ENCODE measurements at places on chromosomes 7 and 10.

- peak; percentile 92 for DNase-seq
Measured at GRCh38 chr10:45420453-45421192, 46.6 kb downstream of the ALOX5 start.

DNA sequence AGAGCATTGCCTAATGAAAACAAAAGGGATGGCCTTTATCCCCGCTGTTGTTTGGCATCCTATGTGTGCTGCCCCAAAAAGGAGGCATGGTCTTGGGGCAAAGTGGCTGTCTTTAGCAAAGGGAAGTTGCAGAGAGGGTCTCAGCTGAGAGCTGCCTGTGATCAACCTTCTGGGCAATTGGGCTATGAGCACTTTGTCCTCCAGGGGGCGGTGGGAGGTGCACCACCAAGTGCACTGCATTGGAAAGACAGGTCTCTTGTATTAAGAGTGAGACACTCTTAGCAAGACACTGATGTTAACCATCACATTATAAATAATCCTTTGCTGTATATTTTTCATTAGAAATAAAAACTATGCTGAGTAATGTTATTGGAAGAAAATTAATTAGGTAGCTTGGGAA lies 314.8 kb downstream of the POM121L12 start:
- DNase-seq, result peak; percentile 19

DNA sequence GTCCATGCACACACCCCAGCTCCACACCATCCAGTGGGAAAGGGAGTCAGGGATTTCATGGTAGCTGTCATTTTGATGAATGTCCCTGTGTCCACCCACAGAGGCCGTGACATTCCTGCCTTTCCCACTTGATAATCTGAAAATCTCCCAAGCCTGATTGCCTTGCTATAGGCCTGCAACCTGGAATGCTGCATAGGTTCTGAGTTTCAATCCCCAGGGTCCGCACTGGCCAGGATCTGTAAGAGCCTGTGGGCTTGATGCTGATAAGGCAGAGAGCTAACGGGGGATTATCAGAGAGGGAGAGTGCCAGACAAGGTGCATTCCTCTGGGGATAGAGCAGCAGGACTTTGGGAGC lies 57.5 kb downstream of the RBM20 start:
- no peak for DNase-seq

DNA sequence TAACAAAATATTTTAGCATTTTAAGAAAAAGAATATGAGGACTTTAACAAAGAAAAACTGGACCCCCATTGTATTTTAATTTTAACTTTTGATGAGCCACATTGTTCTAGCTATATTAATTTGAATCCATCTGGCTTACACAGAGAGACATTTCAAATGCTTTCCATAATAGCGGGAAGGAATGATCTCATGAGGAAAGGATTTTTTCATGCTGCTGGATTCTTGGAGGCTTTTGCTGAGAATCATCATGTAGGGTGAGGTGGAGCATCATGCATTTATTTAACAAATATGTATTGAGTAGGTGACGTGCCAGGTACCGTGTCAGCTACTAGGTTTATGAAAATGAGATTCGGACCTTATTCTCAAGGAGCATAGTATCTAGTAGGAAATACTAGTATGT lies 1006.3 kb downstream of the SORCS1 start:
- DNase-seq, result no peak

GRCh38 chr7:34341326-34341725 lies 316.7 kb upstream of the NPSR1 start:
- DNase-seq, result no peak

- no peak for DNase-seq
Measured at GRCh38 chr7:149003560-149004305, 24.6 kb downstream of the PDIA4 start.

DNA sequence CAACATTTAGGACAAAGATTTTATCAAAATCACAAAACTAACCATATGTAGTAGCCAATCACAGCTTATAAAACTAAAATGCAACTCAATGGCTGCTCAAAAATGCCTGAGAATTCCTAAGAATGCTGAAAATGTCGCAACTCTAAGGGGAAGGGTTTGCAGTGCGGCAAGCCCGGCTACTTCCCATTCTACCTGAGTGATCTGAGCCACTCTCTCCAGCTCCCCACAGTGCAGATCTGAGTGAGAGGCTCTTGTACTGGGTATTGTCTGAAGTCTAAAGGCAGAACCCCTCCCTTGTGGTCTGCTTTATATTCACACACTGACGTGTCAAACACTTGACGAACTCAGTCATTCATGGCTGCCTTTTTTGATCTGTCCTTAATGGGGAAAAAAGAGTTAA lies 28.9 kb downstream of the RAB11FIP2 start:
- no peak for DNase-seq

- no peak for DNase-seq
Measured at GRCh38 chr10:46536171-46536570, 20.3 kb downstream of the GPRIN2 start.

- no peak for DNase-seq
Measured at GRCh38 chr10:117346574-117346973, 28.7 kb downstream of the PDZD8 start.

DNA sequence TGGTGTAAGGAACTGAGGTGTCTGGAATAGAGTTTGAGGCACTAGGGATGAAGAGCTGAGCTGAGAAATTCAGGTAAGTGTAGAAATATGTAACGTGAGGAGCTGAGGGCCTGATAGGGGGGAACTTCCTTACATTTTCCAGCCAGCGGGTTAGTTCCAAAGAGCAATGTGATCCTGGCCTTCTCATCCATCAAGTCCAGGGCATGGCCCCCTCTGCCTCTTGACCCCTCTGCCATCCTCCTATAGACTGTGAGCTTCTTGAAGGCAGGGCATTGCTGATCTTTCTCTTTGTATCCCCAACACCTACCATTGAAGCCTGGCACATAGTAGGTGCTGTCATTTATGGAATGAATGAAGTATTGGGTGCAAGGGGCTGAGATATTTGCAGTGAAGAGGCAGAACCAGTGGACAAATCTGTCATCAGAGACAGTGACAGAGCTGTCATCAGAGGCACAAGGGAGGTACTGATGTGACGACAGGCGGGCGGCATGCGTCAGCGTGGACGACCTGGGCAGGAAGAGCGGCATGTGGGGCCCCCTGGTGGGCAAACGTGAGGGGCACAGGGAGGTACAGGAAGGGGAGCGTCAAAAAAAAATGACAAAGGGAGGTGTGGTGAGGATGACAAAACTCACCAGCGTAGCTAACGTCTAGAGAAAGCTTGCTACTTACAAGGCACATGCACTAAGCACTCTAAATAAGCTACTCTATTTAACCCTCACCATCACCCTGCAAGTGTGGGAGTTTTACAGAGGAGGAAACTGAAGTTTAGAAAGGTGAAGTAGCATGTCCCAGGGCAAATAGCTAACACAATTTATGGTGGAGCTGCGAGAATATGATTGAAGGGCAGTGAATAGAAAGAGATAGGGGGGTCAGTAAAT lies 5.2 kb upstream of the CAMK2G start:
- peak; percentile 86 for DNase-seq

DNA sequence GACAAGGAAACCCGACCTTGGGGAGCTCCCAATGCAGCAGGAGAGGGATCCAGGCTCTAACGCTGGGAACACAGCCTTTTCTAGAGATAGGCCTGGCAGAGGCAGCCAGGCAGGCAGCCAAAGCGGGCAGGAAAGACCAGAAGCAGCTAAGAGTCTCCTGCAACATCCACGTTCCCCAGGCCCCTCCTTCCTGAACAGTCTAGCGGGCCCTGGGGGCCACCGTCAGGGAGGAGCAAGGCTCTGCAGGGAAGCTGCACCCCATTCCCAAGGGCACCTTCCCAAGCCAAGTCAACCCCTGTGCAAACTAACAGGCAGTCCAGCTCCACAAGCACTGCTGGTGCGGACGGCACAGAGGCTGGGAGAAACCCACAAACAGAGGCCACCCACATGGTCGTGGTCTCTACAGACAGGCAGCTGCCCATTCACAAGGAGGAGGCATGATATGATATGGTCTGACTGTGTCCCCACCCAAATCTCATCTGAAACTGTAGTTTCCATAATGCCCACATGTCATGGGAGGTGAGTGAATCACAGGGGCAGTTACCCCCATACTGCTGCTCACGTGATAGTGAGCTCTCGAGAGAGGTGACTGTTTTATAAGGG lies 115.7 kb downstream of the MAD1L1 start:
- DNase-seq, result no peak

DNA sequence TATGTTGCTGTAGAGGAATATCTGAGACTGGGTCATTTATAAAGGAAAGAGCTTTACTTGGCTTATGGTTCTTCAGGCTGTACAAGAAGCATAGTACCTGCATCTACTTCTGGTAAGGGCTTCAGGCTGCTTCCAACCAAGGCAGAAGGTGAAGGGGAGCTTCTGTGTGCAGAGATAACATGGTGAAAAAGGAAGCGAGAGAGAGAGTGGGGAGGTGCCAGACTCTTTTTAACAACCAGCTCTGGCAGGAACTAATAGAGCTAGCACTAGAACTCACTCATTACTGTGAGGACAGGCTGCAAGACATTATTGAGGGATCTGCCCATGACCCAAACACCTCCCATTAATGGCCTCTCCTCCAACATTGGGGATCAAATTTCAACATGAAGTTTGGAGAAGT lies 94.5 kb downstream of the KIF20B start:
- no peak for DNase-seq

DNA sequence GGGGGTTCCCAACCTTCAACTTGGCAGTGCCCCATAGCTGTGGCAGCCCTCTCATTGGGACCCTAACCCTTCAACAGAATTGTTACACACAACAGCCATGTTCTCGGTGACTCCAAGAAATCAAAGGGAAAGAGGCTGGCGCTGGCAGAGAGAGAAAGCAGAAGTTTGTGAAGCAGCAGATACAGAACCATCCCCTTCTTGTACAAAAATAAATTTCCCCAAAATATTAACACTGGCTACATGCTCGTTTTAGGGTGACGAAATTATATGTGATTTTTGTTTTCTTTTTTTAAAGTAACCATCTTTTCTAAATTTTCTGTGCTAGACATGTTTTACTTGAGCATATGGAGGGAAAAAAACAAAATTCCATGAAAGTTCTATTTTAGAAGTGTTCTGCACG lies 45.2 kb upstream of the SAMD8 start:
- DNase-seq, result no peak

DNA sequence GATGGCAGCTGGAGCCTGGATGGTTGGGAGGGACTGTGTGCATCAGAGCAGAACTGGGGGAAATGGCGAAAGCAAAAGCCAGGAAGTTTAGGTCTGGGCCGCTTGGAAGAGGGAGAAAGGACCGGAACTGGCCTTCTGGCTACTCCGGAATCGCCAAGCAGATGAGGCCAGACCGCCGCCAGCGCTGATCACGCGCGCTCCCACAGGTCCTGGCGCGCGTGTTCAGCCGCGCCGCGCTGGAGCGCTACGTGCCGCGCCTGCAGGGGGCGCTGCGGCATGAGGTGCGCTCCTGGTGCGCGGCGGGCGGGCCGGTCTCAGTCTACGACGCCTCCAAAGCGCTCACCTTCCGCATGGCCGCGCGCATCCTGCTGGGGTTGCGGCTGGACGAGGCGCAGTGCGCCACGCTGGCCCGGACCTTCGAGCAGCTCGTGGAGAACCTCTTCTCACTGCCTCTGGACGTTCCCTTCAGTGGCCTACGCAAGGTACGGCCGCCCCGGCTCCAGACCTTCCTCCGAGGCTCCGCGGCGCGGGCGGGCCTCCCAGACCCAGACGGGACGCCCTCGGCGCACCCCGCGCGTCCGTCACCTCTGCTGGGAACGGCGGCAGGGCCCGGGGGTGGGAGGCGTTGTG lies 2.0 kb downstream of the CYP26C1 start:
- peak; percentile 65 for DNase-seq

GRCh38 chr10:129058664-129059155 lies 408.3 kb upstream of the MGMT start:
- no peak for DNase-seq

DNA sequence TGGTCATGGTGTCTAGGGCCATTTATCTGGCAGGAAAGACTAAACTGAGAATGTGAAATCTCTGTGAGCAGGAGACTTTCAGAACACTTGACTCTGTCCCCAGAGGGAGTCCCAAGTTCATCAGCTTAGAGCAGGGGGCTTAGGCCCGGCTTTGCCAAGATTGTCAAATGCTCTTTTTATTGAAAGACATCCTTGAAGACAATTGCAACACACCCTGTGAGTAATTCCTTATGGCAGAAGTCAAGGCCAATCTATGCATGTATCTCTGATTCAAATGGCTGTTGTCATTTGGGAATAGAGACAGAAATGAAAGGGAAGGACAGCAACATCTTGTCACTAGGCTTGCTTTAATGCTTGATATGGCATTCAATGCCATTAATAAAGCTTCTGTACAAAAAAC lies 33.7 kb downstream of the BAMBI start:
- DNase-seq, result no peak

DNA sequence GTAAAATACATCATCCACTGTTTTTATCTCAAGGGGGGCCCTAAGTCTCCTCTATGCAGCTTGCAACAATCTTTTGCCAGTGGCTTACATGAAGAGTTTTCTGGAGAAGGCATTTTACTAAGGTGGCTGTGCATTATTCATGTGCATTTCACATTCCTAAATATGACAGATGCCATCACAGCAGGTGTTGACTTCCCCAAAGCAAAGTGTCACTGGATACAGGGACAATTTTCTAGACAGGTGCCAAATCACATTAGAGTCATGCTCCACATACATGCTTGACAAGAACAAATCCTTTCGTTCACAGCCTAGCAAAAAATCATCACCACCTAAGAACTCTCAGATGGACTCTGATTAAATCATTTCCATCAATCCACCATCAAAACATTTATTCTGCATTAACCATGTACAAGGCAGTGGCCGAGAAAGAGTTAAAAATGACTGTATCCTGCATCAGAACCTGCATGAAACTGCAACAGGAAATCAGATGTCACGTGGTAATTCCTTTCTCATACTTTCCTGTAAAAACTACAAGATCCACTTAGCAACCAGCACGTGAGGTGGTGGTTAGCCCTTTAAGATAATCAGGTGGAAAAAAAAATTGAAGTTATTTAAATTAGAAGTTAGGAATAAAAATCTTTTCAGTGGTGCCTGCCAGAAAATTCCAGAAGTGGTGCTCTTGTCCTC lies 88.2 kb upstream of the AFAP1L2 start:
- peak; percentile 74 for DNase-seq

- no peak for DNase-seq
Measured at GRCh38 chr7:43785420-43785819, 26.9 kb downstream of the BLVRA start.

- DNase-seq, result no peak
Measured at GRCh38 chr7:84624927-84625326, 430.3 kb upstream of the SEMA3A start.

GRCh38 chr10:8296090-8296733 lies 241.7 kb downstream of the GATA3 start:
- DNase-seq, result no peak

DNA sequence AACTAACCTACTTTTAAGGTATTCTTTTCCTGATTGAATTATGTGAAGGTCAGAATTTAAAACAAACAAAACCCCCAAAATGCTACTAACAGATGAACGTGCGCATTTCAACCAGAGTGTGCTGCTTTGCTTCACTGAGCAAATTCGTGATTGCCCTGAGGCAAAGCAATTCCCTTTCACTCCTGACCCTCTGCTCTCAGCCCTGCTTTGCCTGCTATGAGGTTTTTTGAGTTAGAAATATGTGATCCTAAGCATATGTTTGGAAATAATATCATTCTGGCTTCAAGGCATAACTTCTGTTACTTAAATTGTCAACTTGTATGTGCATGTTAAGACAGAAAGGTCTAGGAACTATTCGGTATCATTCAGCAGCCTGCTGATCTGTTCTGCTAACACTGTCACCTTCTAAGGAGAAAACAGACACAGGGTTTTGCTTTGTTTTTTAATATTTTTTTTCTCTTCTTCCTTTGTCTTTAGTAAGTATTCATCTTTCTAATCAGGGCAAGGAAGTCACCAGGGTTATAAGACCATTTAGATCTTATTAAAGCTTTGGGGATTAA lies 124.2 kb downstream of the GNAT3 start:
- no peak for DNase-seq

Data from MM.1S (cell line).